ENCODE measurements at places on chromosomes 7 and 10.

GRCh38 chr10:113480851-113481502 is 71.9 kb upstream of the HABP2 start:
- no peak for DNase-seq

- no peak for DNase-seq
Observed at GRCh38 chr7:45021604-45022296, 21.7 kb downstream of the CCM2 start.

GRCh38 chr7:13457790-13458189 is 531.7 kb downstream of the ETV1 start:
- DNase-seq, result no peak

- no peak for DNase-seq
Observed at GRCh38 chr7:120925392-120925791, 25.2 kb upstream of the ING3 start.

DNA sequence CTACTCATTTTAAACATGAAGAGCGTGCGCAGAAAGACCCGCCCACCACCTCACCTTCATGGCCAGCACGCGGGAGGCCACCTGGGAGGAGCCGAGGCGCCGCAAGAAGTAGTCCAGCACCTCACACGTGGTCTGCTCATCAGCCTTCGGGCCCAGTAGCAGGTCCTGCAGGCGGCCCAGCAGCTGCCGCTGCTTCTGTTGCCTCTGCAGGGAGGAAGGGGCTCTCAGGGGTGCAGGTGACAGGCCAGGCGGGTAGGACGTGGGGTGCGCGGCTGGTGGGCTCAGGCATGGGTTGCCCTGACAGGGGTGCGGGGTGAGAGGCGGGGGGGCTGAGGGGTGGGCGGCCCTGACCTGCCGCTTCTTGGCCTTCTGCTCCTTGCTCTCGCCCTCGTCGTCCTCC is 17.6 kb downstream of the INTS1 start:
- no peak for DNase-seq

DNA sequence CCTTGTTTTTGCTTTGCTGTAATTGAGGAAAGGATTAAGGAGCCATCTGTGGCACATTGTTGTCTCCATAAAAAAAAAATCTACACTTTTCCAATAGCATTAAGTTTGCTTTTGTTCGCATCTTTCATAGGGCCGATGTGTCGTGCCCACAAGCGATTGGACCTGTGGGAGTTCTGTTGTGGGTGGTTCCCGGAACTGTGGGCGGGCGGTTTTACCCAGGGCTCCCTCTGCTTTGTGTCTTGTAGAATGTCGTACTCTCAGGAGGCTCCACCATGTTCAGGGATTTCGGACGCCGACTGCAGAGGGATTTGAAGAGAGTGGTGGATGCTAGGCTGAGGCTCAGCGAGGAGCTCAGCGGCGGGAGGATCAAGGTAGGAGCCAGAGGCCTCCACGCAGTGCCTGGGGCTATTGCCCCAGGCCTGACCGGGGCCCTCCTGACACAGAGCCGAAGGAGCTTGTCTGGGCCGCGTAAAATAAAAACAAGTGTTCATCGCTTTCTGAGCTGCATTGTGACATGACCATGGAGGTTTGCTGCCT is 92.4 kb downstream of the ACTR3B start:
- no peak for DNase-seq

GRCh38 chr10:83603708-83604107 is 535.6 kb upstream of the GHITM start:
- DNase-seq, result no peak
